Spleen (tissue), 13 donors: ENCODE measurements at places on chromosomes 6 and 20. TPM values are rescaled to one million over a fixed set of nuclear protein-coding genes. Genes with fewer than 3 reads are reported as not detected.
A peak's percentile ranks its signal among the peaks of the same experiment; 100 is the strongest.

- H3K4me3 ChIP-seq = no peak overlapping the region
- peaks cover 36% of the 10 kb centered on the region for H3K4me1 ChIP-seq
- H3K27me3 ChIP-seq = no peaks in the 10 kb centered on the region
- no peak overlapping the region for H3K27ac ChIP-seq
- no peak for DNase-seq
- no peaks in the 10 kb centered on the region for H3K36me3 ChIP-seq
These were observed 17.4 kb downstream of the ADNP start for GRCh38 chr20:50913690-50914375.

The LZTS3 gene
- total RNA-seq = 1.4 TPM

DNA sequence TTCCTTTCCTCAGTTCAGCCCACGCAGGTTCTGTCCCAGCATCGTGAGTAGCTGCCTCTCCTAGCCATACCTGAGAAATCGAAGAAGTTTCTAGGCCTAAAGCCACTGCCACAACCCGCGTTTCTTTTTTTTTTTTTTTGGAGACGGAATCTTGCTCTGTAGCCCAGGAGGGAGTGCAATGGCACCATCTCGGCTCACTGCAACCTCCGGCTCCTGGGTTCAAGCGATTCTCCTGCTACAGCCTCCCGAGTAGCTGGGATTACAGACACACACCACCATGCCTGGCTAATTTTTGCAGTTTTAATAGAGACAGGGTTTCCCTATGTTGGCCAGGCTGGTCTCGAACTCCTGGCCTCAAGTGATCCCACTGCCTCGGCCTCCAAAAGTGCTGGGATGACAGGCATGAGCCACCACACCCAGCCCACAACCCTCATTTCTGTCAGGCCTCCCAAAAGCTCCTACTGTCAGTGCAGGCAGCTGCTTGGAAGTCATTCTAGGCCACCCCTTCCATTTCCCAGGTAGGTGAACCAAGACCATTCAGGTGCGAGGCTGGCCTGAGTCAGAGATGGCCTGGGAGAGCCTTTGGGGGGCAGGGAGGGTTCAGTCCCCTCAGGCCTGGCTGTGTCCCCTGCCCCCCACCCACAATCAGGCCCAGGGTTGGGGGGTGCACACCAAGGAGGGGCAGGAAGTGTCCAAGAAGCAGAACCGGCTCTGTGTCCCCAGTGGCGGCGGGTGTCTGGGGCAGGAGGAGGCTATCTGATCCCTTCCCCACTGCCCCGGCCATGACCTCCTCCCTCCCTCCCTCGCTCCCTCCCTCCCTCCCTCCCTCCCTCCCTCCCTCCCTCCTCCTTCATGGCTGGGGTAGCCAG is 47.2 kb downstream of the NOL4L start:
- peaks cover 70% of the 10 kb centered on the region for H3K4me1 ChIP-seq
- peak overlapping the region; percentile 59 for H3K4me3 ChIP-seq
- H3K27me3 ChIP-seq = no peaks in the 10 kb centered on the region
- H3K27ac ChIP-seq = peak overlapping the region; percentile 60
- peak; percentile 83 for DNase-seq

DNA sequence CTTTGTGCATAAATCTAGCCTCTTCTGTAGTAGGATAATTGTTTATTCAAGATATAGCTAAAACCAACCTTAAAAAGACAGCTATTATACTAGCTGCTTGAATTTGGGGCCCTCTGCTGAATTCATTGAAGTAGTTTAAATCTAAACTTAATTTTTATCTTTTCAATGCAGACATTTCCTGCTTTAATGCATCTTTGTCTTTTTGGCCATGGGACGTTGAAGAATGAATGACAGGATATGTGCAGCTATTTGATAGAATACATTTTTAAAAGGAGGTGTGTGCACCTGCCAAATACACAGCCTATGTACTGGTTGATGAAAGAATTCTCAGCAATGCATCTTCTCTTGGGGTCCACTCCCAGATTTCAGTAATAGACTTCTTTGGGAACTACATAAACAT is 524.9 kb downstream of the PHF3 start:
- no peaks in the 10 kb centered on the region for H3K27me3 ChIP-seq
- DNase-seq = no peak
- no peak overlapping the region for H3K27ac ChIP-seq
- no peaks in the 10 kb centered on the region for H3K36me3 ChIP-seq
- H3K4me3 ChIP-seq = no peak overlapping the region

GRCh38 chr6:18154507-18155149 is at the start of gene TPMT:
TSS of gene TPMT (minus strand) at chr6:18155077. CDS start at chr6:18149127, 5,950 bp downstream.
- H3K27me3 ChIP-seq = no peaks in the 10 kb centered on the region
- H3K4me1 ChIP-seq = peaks cover 11% of the 10 kb centered on the region
- H3K4me3 ChIP-seq = peak within 1 kb of the TSS; percentile 85
- peak within 1 kb of the TSS; percentile 92 for H3K27ac ChIP-seq
- peaks cover 1% of the 10 kb centered on the region for H3K36me3 ChIP-seq

DNA sequence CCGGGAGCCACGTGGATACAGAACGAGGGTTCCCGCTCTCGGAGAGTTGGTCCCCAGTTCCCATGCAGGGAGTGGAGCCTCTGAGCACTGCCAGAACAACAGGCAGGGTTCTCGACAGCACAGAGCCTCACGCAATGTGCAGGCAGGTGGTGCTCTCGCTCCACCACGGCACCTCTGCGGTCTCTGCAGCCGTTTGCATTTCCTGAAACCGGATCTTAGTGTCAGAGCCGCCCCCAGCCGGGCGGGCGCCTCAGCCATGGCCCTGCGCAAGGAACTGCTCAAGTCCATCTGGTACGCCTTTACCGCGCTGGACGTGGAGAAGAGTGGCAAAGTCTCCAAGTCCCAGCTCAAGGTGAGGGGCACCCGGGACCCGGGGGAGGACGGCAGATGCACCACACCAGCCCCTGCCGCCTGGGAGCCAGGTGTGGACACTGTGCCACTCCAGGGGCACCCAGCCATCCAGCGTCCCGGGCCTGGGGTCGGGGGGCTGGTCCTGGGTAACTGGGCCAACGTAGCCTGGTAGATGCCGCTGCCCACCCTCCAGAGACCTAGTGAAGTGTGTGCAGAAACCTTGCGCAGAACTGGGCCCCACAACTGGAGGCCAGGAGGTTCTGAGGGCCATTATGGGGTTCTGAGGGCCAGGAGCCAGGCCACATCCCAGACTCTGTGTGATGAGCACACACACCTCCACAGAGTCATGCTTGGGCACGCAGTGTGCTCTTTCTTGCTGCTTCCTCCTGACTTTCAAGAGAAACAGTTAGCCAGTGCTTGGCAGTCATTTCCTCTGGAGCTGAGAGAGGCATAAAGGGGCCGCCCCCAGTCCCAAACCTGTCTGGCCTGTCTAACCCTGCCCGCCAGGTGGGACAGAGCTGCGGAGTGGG is at the start of gene DEF6:
DEF6 (plus strand) TSS at position 218 of the 881 bp plus-strand sequence; CDS start at position 257, 39 bp downstream.
- H3K36me3 ChIP-seq = peaks cover 34% of the 10 kb centered on the region
- peak within 1 kb of the TSS; percentile 49 for H3K4me3 ChIP-seq
- H3K27ac ChIP-seq = peak within 1 kb of the TSS; percentile 94
- no peaks in the 10 kb centered on the region for H3K27me3 ChIP-seq
- DNase-seq = peak; percentile 97

The MLN gene
- total RNA-seq = not detected

DNA sequence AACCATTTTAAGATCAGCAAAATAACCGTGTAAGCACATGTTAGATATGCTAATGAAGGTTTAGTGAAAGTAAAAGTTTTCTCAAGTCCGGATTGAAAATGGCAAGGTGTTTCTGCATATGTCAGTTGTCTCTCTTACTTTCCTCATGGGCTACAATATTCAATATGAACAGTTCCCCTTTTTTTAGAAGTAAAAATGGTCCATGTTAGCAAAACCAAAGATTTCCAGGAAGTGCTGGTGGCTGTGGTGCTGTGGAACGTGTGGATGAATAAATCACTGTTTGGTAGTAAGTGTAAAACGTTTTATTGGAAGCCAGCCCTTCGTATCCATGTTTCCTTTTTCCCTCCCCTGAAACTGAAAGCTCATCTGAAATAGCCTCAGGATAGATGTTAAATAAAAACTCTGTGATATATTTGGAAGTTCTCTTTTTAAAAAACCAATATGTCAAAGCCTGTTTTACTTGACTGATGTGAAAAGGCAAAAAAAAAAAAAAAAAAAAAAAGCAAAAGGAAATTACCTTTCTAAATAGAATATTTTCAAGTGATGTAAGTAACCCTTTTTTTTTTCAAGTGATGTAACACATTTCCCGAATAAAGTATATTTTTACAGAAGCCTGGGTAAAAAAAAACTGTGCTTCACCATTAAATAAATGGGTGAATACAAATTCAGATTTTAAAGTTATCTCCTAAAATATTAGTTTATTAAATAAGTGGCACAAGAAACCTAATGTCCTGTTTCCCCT is 41.9 kb downstream of the PLEKHG1 start:
- H3K4me3 ChIP-seq = no peak overlapping the region
- no peak for DNase-seq
- no peaks in the 10 kb centered on the region for H3K27me3 ChIP-seq

GRCh38 chr6:139231206-139231605 is 60.6 kb downstream of the TXLNB start:
- H3K36me3 ChIP-seq = no peaks in the 10 kb centered on the region
- no peaks in the 10 kb centered on the region for H3K4me1 ChIP-seq
- H3K27me3 ChIP-seq = no peaks in the 10 kb centered on the region
- no peak overlapping the region for H3K27ac ChIP-seq
- H3K4me3 ChIP-seq = no peak overlapping the region

DNA sequence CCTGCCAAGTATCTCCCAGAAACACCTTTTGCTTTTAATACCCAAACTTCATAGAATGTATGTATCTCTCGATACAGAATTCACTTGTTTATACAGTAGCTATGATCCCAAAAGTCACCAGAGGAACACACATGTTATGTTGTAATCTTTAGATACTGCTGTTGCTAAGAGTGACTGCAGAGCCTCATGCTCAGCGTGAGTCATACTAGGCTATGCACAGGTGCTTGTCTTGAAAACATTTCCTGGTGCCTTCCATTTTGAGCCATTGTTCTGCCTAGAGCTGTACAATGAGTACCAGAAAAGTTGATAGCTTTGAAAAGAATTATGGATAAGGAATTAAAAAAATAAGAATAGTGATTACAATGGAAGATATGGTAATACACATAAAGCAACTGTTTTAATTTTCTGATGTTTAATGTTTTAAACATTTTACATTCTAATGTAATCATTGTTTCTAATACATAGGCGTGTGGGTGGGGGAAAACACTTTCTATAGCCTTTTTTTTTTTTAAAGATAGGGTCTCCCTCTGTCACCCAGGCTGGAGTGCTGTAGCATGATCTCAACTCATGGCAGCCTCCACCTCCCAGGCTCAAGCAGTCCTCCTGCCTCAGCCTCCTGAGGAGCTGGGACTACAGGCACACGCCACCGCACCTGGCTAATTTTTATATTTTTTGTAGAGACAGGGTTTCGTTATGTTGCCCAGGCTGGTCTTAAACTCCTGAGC is 79.4 kb downstream of the CD24 start:
- H3K36me3 ChIP-seq = no peaks in the 10 kb centered on the region
- no peak overlapping the region for H3K4me3 ChIP-seq
- no peak for DNase-seq
- H3K4me1 ChIP-seq = no peaks in the 10 kb centered on the region

The HCRTR2 gene
- total RNA-seq = not detected

The WRNIP1 gene
- total RNA-seq = 39.9 TPM

- H3K36me3 ChIP-seq = no peaks in the 10 kb centered on the region
- no peaks in the 10 kb centered on the region for H3K4me1 ChIP-seq
- H3K4me3 ChIP-seq = no peak overlapping the region
- DNase-seq = no peak
These were observed 211.9 kb downstream of the ZNF217 start for GRCh38 chr20:53381568-53382262.

DNA sequence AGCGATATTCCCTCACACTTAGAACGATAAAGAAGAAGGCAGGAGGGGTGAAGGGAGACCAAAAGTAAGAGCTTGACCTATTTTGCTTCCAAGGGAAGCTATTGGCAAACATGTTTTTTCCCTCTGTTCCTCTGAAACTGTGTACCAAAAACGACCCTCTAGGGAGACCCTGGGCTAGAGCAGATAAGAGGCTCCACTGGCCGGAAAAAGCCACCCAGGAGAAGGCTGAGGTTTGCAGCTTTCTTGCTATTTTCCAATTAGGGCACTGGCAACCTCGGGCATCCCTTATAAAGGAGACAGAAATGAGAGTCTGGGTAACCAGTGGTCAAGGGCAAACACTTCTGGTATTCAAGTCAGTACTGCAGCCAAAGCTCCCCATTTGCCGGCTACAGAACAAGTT is 168.0 kb downstream of the KIF16B start:
- no peak overlapping the region for H3K4me3 ChIP-seq
- no peaks in the 10 kb centered on the region for H3K4me1 ChIP-seq
- H3K36me3 ChIP-seq = peaks cover 16% of the 10 kb centered on the region
- DNase-seq = no peak

DNA sequence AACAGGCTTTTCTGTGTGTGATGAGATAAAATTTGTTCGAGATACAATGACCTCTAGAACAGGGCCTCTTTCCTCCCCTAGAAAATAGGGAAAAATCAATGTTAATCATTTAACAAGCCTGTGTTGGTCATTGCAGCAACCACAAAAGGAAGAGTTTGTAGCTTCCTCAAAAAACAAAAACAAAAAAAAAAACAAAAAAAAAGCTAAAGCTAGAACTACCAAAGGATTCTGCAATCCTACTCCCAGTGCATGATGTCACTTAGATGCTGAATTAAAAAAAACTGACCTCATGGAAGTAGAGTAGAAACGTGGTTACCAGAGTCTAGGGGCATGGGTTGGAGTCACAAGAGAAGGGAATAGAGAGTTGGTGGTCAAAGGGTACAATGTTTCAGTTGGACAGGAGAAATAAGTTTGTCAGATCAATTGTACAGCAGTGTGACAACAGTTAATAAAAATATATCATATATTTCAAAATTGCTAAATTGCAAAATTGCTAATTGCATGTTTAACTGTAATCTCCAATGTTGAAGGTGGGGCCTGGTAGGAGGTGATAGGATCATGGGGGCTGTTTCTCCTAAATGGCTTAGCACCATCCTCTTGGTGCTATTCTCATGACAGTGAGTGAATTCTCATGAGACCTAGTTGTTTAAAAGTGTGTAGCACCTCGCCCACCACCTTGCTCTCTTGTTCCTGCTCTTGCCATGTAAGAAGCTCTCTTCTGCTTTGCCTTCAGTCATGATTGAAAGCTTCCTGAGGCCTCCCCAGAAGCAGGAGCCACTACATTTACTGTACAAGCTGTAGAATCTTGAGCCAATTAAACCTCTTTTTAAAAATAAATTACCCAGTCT is 163.4 kb upstream of the SIM1 start:
- no peak for DNase-seq
- H3K4me3 ChIP-seq = no peak overlapping the region
- H3K27me3 ChIP-seq = no peaks in the 10 kb centered on the region
- peaks cover 63% of the 10 kb centered on the region for H3K36me3 ChIP-seq
- no peaks in the 10 kb centered on the region for H3K4me1 ChIP-seq

DNA sequence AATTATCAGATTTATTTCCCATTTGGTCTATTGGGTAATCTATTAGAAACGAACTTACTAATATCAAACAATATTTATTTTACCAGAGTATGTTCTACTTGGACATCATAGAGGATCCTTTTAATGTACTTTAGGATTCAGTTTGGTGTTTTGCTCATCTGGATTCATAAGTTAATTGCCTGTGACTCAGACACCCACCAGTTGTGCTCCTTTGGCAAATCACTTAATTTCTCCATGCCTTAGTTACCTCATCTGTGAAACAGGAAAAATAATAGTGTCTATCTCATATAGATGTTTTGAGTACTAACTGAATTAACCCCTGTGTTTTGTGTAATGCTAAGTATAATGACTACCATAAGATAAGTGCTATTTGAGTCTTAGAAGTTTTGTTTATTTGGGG is 292.1 kb downstream of the LAMA2 start:
- no peaks in the 10 kb centered on the region for H3K4me1 ChIP-seq
- no peaks in the 10 kb centered on the region for H3K36me3 ChIP-seq
- H3K27ac ChIP-seq = no peak overlapping the region
- DNase-seq = no peak
- no peaks in the 10 kb centered on the region for H3K27me3 ChIP-seq
- H3K4me3 ChIP-seq = no peak overlapping the region

- peaks cover 26% of the 10 kb centered on the region for H3K4me1 ChIP-seq
- H3K27me3 ChIP-seq = no peaks in the 10 kb centered on the region
- H3K36me3 ChIP-seq = no peaks in the 10 kb centered on the region
- DNase-seq = no peak
- H3K4me3 ChIP-seq = no peak overlapping the region
These were observed 527.0 kb downstream of the CDH26 start for GRCh38 chr20:60485012-60485760.
